DMS 273 treated with DMSO at 0.1 percent for 48 hours (cell line): ENCODE measurements at places on chromosomes 13 and 19.

- no peak for DNase-seq
Observed at GRCh38 chr19:1427221-1427920, 10.8 kb upstream of the RPS15 start.

- DNase-seq = no peak
Observed at GRCh38 chr19:17205237-17206140, 9.7 kb upstream of the USE1 start.

- DNase-seq = no peak
Observed at GRCh38 chr13:32136716-32137115, 105.1 kb downstream of the FRY start.

- no peak for DNase-seq
Observed at GRCh38 chr13:48093588-48093987, 1.3 kb downstream of the MED4 start.

- DNase-seq = no peak
Observed at GRCh38 chr19:40716031-40716481, 630 bp downstream of the COQ8B start.
